ENCODE measurements at places on chromosomes 5 and 9.

- peak; percentile 75 for DNase-seq
Measured at GRCh38 chr5:68122439-68123328, 92.9 kb upstream of the PIK3R1 start.

DNA sequence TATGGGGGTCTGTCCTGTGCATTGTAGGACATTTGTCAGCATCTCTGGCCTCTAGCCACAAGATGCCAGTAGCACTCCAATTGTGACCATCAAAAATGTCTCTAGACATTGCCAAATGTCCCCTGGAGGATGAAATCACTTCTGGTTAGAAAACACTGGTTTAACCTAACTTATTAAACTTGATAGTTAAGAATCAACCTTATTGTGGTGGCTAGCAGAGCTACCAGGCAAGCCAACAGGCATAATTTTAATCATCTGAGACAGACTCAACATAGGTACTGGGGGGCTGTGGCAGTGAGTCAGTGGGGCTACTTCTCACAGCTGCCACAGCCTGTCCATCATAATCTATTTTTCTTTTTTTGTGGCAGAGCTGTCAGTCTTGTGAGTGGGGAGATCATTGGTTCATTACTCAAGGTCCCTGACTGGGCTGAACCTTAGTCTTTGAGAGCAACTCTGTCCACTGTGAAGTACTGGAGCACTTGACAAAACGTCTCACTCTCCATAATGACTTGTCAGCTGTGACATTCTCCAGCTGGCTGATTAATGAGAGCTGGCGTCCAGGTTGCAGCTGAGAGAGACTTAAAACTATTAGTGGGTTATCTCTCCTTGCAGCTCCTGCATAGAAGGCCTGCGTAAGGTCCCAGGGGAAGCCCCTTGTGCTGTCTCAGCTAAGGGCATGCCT lies 107.9 kb downstream of the DCP2 start:
- DNase-seq, result no peak

DNA sequence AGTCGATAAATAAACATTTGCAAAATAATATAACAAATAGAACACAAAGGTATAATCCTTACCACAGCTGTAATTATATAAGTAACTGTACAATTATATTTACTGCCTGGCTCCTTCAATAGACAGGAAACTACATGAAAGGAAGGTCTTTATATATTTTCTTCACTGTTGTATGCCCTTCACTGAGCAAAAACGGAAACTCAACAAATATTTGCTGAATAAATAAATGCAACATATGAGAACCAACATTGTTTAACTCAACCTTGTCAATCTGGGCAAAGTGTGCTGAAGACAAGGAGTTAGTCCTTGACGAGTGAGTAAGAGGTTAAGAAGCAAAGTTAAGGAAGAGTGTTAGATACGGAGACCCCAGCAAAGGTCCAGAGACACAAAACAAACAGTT lies 22.6 kb downstream of the PSMD5 start:
- no peak for DNase-seq

DNA sequence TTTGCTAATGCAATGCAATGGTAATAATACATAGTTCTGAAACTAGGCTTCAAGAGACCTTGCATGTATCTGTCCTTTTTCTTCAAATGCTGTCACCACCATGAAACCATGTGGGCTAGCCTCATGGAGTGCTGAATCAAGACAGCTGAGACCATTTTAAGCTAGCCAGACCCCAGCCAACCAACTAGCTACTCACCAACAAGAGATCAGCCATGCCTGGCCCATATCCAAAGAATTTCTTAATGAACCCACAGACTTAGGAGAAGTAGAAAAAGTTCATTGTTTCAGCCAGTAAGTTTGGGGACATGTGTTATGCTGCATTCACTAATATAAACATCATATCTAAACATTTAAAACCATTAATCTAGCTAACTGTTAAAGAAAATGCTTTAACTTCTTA lies 139.8 kb upstream of the EDIL3 start:
- no peak for DNase-seq
